Adipose tissue (tissue), 3 donors: ENCODE measurements at places on chromosomes 6 and 20. TPM values are rescaled to one million over a fixed set of nuclear protein-coding genes. Genes with fewer than 3 reads are reported as not detected.

Gene HCRTR2
- 0.03 TPM for polyA plus RNA-seq

Gene ACTL10
- polyA plus RNA-seq: 0.61 TPM

Gene EMILIN3
- 0.14 TPM for polyA plus RNA-seq

Gene CST2
- not detected for polyA plus RNA-seq

Gene FITM2
- polyA plus RNA-seq: 5.7 TPM

Gene PHF3
- polyA plus RNA-seq: 17.2 TPM

Gene CCM2L
- polyA plus RNA-seq: 1.8 TPM

Gene COL21A1
- polyA plus RNA-seq: 1.4 TPM

Gene RFX6
- 0.10 TPM for polyA plus RNA-seq

Gene CLPSL1
- not detected for polyA plus RNA-seq

Gene MCM8
- 1.7 TPM for polyA plus RNA-seq

Gene DEK
- polyA plus RNA-seq: 31.0 TPM

Gene HLA-DMA
- 14.2 TPM for polyA plus RNA-seq

Gene SOX12
- polyA plus RNA-seq: 2.4 TPM

Gene HTR1E
- polyA plus RNA-seq: not detected

Gene SLC39A7
- 72.1 TPM for polyA plus RNA-seq

Gene BHLHE23
- not detected for polyA plus RNA-seq

Gene DEFB124
- not detected for polyA plus RNA-seq

Gene TBX18
- 4.5 TPM for polyA plus RNA-seq

Gene PROKR2
- not detected for polyA plus RNA-seq

Gene MMP24
- polyA plus RNA-seq: 0.98 TPM

Gene AVP
- not detected for polyA plus RNA-seq

Gene POM121L2
- not detected for polyA plus RNA-seq

Gene HLA-G
- polyA plus RNA-seq: not detected

Gene RIPPLY2
- 0.48 TPM for polyA plus RNA-seq

Gene KIF13A
- 21.8 TPM for polyA plus RNA-seq

Gene UST
- polyA plus RNA-seq: 6.5 TPM

Gene GPLD1
- 0.67 TPM for polyA plus RNA-seq
